D721Med (cell line): ENCODE measurements at places on chromosomes 7 and 10.

DNA sequence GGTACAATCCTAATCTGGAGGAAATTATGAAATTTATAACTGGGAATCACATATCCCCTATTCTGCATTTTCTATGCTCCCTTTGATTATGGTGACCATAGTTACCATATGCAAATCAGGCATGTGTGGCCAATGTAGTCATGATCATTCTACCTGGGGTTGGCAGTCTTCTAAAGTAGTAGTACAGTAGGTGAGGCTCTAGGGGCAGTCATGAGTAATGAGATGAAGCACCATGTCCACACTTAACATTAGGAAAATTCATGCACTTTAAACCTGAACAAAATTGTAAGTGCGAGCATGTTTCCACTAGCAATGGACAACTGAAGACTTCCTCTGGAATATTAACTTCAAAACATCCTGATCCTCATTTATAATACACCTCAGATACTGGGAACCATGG, 545.9 kb downstream of the SUGCT start:
- no peak for DNase-seq

DNA sequence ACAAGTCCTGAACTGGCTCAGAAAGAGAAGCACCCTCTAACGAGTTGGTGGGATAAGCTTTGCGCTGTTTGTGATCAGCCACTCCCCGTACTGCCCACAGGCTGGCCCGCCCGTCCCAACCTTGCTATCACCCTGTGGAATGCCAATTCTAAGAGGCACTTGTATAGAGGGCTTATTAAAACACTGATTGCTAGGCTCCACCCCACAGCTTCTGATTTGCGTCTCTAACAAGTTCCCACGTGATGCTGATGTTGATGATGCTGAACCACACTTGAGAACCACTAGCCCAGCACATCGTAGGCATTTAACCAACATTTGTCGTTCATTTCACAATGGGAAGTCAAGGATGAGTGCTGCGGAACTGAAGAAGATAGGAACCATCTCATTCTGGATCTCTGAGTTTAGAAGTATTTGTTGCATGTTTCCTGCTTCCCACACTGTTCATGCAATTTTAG, 12.7 kb upstream of the GSAP start:
- DNase-seq = no peak

DNA sequence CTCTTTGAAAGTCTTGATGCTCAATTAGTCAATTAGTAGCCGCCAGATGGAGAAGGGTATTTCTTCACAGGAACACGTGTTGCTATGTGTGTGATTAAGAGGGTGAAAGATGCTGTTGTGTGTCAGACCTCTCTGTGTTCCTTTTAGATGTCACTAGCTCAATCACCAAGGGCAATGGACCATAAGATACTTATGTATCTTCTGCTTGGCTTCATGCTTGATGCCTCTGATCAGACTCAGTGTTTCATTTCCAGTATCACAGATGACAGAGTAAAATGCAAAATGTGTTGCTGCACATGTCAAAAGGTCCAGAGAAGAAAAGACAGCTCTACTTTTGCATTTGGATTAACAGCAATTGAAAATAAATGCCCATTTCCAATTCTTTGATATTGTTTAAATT, 865.9 kb downstream of the CNTNAP2 start:
- DNase-seq = no peak

DNA sequence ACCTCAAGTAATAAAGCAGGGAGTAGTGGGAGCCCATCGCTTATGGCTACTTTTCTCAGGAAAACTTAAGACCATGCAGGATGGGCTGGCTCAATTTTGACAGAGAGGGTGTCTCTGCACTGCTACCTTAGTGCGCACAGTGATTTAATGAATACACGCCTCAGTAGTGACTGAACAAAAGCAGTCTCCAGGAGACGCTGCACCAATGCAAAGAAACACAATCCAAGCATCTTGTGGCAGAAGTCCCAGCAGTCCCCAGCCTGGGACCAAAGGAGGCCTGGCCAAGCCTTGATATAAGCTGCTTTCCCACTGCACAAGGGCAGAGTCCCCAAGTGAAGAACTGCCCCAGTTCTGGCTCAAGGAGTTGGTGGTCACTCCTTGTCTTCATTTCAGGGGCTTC, 368.9 kb downstream of the KCNMA1 start:
- DNase-seq = no peak

DNA sequence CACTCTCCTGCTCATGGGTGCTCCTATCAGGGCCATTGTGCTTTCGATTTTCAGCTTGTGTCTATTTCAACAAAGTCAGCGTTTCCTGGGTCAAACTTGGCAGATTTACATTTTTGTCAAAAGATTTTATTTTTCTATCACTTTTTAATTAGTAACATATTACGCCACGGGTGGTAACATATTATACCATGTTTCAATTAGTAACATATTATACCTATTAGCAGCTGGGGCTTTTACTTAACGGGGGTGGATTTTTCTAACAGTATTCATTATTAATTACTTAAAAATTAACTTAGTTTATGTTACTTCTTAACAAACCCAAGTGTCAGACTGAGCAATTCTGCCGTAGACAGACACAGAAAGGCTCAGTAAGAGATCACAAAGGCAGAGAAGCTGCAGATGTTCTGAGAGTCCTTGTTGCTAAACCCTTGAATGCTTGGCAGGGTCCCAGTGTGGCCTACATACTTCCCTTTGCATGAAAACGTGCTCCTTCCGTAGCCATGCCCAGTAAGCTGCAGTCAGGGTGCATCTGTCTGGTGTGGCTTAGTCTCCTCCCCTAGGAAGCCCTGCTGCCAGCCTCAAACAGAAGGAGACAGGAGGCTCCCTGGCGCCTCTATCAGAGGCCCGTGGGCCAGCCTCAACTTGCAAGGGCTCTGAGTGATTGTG, 263.1 kb upstream of the CXCL12 start:
- DNase-seq = no peak

- DNase-seq = no peak
Observed at GRCh38 chr7:36923943-36924436, 199.7 kb upstream of the AOAH start.

- no peak for DNase-seq
Observed at GRCh38 chr7:34153656-34154270, 248.4 kb downstream of the BMPER start.

DNA sequence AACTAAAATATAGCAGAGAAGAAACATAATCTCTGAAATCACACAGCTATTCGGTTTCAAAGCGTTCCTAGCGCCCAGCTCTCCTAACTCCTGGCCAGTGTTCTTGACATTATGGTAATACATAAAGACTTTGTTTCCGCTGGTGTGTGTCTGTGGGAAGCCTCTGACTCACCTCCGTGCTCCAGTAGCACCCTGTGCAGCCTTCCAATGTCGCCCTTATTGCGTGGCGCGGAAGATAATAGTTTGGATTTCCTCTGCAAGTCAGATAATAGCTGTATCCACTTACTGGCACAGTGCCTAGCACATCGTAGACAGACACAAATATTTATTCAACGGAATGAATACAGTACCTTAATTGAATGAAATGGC, 570 bp downstream of the BMS1 start:
- DNase-seq = no peak

DNA sequence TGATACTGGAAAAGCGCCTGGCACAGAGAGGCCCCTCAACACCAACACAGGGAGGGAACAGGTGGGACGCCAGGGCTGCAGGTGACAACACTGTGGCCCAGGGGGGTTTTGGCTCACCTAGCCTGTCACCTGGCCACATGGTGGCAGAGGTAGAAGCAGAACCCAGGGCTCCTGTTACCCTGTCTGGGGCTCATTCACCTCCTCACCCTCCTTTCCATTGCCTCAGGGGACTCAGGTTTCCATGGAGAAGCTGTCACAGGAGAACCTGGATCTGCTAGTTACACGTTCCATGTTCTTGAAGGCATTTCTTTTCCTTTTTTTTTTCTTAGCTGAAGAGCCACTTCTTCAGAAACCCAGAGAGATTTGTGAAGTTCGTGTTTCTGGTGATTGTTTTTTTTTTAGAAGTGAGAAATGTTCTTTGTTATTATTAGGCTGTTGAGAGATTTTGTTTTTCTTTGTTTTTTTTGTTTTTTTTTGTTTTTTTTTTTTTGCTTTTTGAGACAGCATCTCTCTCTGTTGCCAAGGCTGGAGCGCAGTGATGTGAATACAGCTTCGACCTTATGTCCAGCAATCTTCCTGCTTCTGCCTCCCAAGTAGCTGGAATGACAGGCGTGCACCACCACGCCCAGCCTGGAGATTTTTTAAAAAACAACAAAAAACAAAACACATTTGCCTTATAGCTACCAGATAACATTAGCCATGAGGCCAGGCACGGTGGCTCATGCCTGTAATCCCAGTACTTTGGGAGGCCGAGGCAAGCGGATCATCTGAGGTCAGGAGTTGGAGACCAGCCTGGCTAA, 16.0 kb downstream of the DENND2A start:
- no peak for DNase-seq

DNA sequence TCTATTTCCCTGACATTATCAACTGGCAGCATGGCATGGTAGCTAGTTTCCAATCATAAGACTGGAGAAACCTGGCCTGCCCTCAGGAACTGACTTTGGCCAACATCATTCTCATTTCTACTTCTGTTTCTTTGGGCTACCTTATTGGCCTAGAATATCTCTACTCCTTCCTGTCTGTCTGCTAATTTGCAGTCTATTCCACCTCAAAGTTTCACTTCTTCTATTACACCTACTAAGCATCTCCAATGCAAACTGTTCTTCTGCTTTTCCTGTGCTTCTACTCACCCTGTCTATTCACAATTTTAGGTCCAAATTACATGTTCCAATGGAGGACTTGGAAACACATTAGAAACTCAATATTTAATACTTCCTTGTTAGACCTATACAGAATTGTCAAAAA, 65.6 kb downstream of the ZNF503 start:
- no peak for DNase-seq

DNA sequence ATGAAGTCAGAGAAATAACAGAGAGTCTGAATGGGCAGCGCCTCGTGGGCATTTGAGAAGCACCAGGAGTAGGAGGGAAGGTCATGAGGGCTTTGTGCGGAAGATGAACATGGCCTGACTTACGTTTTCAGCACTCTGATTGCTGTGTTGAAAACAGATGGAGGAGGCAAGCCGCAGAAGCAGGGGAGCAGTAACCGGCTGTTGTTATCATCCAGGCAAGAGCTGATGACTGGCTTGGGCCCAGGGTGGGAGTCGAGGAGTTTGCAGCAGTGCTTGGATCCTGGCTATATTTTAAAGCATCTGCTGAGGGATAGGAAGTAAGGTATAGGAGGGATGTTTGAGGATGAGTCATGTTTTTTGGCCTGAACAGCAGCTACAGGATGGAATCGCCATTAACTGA, 12.7 kb upstream of the PDLIM1 start:
- DNase-seq = no peak

DNA sequence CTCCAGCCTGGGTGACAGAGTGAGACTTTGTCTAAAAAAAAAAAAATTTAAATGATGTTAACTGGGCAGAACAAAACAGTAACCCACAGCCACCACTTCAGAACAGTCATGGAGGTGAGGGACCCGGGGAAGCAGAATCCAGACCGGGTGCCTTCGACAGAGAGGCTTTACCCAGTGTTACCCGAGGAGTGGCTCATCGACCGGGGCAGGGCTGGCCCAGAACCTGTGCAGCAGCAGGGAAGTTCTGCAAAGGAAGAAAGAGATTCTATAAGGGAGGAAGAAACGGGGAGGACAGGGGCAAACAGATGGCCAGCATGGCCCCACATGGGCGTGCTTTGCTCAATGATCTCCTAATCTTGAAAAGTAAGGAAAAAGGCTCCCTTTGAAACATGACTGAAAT, 26.0 kb upstream of the UBE3C start:
- DNase-seq = no peak
